MV-4-11 (cell line): ENCODE measurements at places on chromosomes 5 and 9.
A peak's percentile ranks its signal among the peaks of the same experiment; 100 is the strongest.

GRCh38 chr5:89457411-89458331 lies 574.7 kb upstream of the MEF2C start:
- DNase-seq: peak; percentile 50

DNA sequence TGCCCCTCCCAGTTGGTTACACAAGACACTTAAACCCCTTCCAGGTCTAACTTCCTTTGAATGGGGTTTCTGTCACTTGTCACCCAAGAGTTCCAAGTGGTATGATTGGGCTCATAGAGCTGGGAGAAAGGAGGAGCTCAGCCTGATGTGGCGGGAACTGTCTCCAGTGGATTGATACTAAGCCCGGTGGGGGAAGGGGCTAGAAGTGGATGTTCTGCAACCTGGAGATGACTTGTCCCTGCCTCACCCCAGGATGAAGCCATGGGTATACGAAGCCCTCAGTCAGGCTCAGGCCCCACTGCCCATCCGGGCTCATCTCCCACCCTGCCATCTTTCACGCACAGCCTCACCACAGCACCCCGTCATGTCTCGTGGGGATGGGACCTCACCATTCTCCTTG lies 203.9 kb downstream of the CDK5RAP2 start:
- no peak for DNase-seq

DNA sequence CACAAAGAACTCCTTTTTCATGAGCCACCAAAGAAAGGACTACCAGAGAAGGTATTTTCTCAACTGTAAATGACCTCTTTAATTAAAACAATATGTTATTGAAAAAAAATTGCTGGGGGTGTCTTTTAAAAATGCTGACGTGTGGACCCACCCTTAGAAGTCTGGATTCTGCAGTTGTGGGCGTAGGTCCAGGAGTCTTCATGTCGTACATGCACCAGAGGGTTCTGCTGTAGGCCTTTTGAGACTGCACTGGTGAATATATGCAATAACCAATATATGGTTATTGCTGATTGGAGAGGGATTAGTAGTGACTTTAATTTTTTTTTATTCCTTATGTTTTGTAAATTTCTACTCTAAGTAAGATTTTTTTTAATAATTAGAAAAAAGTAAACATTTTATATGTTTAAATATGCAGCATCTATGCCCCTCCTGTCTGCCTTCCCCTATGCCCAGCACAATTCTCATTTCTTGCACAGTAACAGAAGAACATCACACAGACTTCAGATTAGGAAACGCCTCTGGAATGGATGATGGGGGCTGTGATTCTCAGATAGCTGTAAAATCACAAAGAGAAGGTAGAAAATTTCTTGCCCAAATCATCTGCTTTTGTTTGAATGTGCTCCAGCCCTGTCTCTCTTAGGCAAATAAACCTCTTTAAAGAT lies 102.0 kb downstream of the PTTG1 start:
- no peak for DNase-seq

- DNase-seq: peak; percentile 57
These were observed 8.8 kb upstream of the OTULINL start for GRCh38 chr5:14572836-14573235.

DNA sequence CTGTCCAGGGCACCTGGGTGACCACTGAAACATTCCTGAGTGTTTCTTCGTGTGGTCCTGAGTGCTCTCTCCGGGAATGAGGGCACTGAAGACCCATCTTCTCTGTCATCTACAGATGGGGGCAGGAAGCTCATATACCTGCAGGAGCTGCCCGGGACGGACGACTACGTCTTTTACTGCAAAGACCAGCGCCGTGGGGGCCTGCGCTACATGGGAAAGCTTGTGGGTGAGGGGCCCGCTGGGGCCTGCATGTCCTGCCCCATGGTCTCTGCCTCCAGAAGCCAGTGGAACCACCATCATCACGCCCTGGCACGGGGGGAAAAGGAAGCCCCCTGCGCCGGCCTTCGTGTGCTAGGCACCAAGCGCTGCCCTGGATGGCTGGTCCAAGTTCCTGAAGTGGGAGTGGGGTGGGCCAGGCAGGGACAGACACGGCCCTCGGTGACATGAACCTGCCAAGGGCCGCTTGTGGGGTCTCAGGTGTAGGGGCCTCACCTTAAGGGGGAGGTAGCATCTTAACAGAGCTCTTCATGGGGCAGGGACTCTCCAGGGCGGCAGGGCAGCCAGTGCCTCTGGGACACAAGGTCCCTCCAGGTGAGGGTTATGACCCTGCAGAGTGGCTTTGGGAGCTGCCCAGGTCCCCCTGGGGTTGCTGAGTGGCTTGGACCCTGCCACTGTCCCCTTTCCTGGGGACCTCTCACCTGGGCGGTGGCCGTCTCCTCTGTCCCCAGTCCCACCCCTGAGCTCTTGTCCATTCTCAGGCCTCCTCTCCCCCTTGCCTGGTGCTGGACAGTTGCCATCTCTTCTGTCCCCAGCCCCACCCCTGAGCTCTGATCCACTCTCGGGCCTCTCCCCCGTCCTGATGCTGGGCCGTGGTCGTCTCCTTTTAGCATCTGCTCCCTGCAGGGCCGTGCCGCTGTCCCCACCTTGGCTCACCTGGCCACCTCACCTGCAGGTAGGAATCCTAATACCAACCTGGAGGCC lies 2.1 kb downstream of the OBP2A start:
- DNase-seq: no peak

GRCh38 chr5:43193181-43193893 lies 1.3 kb downstream of the NIM1K start:
- peak; percentile 98 for DNase-seq

DNA sequence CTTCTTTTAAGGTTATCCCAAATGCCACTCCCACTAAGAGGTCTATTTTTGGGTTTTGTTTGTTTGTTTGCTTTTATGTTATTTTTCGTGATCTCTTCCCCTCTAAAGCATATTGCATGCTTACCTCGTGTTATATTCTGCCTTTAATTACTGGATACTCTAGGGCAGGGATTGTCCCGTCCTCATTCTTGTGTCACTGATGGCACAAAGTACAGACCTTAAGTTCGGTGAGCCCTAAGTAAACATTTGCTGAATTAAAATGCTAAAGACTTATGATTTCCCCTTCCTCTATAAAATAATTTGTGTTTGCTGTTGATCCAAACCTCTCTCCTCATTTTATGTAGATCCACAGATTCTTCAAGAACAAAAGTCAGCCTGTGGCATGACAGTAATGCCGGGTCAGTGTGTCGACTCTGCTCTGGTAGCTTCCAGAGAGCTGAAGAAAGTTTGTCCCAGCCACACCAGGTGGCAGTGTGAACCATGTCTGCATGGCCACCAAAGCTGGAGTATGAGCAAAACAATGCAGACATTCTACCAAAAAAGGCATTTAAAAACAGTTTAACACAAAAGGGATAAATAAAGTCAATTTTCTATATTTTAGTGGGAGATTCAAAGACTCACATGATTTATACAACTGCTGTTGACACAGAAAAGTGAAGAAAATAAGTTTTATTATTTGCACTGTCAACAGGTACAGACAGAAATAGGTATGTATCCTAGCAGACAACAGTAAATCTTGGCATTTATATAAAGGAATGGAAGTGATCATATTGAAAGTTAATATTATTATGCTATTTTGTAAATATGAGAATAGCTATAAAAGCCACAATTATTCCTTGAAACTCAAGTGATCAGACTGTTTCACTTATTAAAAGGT lies 17.9 kb upstream of the POC5 start:
- DNase-seq: peak; percentile 24

DNA sequence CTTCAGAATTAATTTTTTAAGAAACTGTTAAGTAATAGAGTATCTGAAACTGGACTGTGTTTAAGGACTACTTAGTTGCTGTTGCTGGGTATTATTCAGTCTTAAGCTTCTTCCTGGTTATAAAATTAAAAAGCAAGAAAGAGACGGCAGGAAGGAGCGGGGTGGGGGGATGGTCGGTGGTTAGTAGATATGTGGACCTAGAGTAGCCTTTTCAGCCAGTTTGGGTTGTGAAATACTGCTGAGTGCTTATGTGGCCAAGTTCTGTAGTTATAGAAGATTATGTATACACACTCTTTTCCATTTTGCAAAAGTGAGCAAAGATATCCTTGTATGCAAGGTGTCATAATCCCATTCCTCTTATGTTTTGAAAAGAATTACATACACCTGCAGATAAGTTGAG lies 28.5 kb downstream of the TRIO start:
- DNase-seq: peak; percentile 84

- DNase-seq: no peak
These were observed 401.4 kb upstream of the KLF4 start for GRCh38 chr9:107890921-107891465.

GRCh38 chr5:67334373-67334772 lies 137.8 kb upstream of the CD180 start:
- DNase-seq: no peak

DNA sequence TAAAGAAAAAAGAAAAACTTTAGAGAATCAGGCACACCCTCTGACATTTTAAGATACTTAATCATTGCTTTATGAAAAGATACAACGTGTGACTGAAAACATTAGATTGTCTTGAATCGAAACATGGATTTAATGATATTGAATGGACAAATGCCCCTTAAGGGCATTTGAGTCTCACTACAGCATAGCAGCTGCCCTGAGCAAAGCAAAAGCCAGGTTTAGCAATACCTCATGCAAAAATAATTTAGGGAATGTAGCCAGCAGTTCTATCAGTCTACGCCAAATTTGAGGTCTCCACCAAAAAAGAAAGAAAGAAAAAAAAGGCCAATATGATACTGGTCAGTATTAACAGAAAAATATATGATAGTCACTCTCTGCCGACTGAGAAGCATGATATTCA lies 56.6 kb upstream of the LMNB1 start:
- no peak for DNase-seq

- DNase-seq: peak; percentile 53
These were observed 191.4 kb downstream of the TMEM167A start for GRCh38 chr5:82885627-82886389.

DNA sequence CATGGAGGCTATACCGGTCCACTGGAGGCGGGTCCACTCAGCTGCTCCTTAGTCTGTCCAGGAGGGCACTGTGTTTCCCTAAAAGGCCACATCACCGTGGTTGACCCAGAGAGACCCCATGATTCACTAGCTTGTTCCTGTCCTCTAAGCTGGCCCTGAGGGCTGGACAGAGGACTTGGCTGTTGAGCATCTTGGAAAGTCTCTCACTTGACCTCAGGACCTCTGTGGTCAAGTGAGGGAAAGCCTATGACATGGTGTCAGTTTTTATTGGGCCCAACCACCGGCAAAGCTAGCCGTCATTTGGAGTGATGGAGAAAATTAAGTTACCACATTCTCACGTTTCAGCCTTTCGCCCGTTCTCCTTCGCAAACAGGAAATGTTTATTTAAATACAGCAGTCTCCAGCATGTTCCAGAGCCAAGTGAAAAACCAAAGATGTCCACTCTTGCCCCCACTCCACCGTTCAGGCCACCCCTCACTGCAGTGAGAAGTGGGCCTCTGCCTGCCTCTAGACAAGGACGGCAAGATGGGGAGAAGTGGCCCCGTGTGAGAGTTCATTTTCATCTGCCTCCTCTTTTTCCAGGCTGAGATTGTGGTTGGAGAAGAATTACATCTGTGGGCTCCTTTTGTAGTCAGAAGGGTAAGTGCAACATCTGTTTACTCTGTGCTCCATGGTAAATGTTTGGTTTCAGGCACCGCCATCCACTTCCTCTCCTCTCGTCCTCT lies 4.4 kb downstream of the SLIT3 start:
- DNase-seq: no peak

DNA sequence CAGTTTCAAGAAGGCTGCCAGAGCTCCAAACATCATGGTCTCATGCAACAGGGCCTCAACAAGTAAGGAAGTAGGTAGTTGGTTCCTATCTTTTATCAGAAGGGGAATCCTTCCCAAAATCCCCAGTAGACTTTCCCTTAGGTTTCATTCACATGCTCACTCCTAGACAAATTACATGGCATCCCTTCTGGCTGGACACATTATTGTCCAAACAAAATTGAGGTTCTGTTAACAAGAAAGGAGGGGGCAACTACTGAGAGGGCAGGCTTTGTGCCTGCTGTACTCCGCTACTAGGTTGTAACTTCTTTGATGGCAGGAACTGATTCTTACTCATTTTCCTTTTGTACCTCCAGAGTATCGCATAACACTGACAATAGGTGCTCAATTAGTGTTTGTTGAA lies 56.0 kb upstream of the OSMR start:
- no peak for DNase-seq

GRCh38 chr5:39164529-39165402 lies 54.6 kb downstream of the FYB1 start:
- no peak for DNase-seq

GRCh38 chr9:123941524-123942070 lies 11.7 kb upstream of the DENND1A start:
- no peak for DNase-seq

DNA sequence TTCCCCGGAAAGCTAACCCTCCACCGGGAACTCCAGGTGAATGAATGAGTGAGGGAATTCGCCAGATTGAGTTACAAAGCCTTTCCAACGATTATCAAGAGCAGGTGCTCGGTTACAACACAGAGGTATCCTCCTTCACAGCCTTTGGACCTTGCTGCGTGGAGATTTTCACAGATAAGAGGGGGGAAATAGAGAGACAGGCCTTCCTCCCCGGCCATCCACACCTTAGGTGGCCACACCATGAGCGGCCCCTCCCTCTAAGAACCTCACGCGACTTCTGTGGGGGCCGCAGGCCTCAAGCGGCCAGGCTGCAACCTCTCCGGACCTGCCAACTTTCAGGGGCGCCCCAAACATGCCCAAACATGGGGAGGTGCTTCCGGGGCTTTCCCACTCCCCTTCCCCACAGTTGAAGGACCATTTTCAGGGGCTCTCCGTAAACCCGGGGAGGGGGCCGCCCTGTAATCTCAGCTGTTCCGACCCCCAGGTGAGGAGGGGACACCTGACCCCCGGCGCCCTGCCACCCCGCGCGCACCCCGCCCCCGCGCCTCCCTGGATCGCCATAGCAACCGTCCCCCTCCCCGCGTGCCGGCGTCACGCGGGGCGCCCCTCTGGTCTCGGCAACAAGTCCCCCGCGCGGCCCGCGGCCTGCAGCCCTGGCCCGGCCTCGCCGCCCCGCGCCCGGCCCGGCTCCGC lies 603 bp downstream of the DENND1A start:
- no peak for DNase-seq

DNA sequence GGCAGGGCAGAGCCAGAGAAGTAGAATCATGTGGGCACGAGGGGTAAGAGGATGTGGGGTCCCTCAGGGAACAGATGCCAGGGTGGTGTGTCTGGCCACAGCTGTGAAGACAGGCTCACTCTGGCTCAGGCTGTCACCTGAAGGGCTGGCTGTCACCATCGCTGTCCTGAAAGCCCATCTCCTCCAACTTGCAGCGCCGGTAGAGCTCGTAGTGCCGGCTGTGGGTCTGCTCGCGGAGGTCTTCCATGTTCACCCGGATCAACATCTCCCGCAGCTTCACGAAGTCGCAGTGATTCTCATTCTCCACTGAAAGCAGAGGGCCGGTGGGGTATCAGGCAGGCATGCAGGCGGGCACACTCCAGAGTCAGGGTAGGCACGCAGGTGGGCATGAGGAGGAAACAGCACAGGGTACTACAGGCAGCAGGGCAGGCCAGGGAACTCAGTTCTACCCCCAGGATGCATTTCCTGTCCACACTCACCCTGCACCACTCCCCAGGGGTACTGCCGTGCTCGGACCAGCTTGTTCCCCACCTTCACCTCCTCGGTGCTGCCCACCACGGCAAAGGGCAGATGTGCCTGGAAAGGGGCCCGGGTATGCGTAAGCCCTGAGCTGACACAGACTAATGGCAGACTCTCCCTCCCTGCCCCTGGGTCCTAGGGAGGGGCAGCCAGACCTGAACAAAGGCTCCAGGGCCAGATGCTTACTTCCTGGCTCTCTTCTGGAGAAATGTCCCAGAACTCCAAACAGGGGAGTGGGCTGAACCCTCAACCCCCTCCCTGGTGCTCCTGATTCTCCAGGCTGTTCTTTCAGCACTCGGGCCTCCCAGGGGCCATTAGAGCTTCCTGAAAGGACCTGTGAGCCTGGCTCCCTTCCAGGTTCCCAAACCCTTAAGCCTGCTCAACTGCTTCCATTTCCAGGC lies 14.4 kb downstream of the CCNI2 start:
- no peak for DNase-seq
